ENCODE measurements at places on chromosomes 7 and 10. TPM values are rescaled to one million over a fixed set of nuclear protein-coding genes. Genes with fewer than 3 reads are reported as not detected.

DNA sequence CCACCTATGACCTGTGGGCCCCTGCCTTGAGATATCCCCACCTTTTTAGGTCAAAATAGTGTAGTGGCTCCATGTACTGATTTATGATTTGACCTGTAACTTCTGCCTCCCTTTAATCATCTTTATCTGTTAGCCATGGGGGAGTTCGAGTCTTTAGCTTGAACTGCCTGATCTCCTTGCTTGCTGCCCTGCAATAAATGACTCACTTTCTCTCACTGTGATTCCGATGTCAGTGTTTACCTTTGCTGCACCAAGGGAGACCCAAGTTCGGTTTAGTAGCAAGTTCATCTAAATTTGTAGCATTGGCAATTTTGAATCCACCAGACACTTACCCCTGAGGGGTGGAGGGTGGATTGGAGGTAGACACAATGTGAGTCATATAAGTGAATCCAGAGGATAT lies 814.6 kb upstream of the AUTS2 start:
- DNase-seq: no peak

GRCh38 chr10:132139526-132139925 lies 47.2 kb upstream of the DPYSL4 start:
- peak; percentile 54 for DNase-seq

- DNase-seq: no peak
Observed at GRCh38 chr7:20799566-20800366, 13.1 kb upstream of the SP8 start.

DNA sequence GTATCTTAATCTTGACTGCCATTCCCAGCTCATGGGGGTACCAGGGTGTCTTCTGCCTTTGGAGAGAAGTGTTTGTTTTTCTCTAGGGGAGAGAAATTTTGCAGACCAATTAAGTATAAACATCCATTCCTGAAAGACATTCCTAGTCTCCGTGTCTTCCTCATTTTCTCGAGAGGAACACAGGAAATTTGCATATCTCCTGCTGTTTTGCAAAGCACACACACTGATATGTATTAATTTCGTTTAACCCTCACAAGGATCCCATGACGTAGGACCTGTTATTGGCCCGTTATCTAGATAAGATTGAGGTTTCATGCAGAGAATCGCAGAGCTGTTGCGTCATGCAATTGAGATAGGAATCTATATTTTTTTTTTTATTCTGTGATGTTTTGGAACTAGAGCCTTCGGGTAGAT lies 944 bp downstream of the RHBDD2 start:
- no peak for DNase-seq

GRCh38 chr10:78515873-78516153 lies 482.1 kb downstream of the RPS24 start:
- no peak for DNase-seq

- no peak for DNase-seq
Observed at GRCh38 chr10:108904163-108904838, 1019.0 kb downstream of the XPNPEP1 start.

DNA sequence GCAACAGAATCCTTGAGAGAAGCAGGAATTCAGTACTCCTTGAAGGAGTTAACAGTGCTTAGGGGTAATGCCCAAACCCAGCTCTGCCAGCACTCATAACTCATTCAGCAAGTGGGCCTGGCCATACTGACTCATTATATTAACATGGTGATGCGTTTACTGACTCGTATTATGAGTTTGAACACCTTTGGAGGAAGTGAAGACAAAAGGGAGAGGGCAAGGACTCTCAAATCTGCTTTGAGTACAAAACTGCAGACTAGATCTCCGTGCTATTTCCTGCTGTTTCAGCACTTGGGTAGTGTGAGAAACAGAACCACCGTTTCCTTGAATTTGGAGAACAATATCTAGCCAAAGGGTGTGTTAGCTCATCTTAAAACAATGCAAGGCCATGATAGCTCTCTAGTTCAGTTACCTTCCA lies 30.8 kb downstream of the SLC16A9 start:
- DNase-seq: no peak

DNA sequence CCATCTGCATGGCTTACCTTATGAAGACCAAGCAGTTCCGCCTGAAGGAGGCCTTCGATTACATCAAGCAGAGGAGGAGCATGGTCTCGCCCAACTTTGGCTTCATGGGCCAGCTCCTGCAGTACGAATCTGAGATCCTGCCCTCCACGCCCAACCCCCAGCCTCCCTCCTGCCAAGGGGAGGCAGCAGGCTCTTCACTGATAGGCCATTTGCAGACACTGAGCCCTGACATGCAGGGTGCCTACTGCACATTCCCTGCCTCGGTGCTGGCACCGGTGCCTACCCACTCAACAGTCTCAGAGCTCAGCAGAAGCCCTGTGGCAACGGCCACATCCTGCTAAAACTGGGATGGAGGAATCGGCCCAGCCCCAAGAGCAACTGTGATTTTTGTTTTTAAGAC lies 12.4 kb downstream of the DUSP5 start:
- DNase-seq: no peak

DNA sequence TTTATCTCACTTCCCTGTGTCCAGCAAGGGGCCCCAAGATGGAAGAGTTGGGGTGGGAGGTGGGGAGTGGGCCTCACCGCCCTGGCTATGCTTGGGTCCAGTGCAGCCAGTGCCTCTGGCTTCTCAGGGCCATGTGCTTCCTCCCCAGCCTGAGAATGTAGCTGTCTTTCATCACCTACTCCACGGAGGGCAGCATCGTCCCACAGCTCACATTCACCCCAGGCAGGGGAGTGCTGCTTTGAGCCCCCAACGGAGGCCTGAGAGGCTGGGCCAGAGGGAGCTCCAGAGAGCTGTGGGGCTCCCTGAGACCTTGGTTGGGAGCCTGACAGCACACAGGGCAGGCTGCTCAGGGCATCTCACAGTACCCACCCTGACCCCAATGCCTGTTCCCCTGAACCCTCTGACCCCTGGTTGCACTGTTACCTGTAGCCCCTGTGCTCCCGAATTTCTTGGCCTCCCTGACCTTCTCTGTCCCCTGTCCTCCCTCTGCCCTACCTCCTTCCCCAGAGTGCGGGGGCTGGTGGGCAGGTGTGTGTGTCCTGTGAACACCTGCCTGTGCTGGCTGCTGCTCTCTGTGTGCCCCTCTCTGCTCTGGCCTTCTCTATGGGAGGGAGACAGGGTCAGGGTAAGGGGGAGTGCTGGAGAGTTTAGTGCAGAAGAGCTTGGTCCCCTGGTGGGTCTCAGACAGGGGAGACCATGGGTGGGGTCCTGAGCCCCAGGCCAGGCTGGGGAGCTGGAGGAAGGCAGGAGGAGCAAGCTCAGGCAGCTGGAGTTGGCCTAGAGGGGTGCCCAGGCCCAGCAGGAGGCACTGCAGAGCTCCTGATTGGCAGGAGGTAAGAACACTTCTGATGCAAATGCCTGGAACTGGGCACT lies 19.6 kb upstream of the ZNF488 start:
- DNase-seq: no peak

GRCh38 chr10:18204039-18204835 lies 64.0 kb downstream of the CACNB2 start:
- DNase-seq: no peak

DNA sequence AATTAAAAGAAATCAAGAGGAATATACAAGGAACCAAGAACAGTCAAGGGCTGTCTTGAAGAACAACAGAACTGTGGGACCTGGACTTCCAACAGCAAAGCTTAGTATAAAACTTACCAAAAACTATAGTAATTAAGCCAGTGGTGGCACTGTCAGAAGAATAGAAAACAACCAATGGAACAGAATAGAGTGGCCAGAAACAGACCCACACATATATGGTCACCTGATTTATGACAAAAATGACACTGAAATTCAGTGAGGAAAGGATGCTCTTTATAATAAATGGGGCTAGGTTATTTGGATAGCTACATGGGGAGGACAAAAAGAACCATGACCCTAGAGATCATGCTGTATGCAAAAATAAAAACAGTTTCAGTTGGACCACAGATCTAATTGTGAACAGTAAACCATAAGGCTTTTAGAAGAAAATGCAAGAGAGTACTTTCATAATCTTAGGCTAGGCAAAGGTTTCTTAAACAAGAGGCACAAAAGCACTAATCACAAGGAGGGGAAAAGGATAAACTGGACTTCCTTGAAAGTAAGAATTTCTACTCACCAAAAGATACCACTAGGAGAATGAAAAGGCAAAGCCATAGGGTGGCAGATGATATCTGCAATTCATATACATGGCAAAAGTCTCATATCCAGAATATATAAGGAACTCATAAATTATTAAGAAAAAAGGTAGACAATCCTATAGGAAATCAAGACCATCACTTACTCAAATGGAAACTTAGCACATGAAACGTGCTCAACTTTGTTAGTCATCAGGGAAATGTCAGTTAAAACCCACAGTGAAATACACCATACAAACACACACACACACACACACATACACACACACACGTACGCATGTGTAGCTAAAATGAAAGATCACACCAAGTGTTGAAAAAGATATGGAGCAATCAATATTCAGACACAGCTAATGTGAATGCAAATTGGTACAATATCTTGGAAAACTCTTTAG lies 20.8 kb downstream of the HYCC1 start:
- DNase-seq: no peak

TOMM7 gene
- polyA plus RNA-seq: 324 TPM

ZNF746 gene
- polyA plus RNA-seq: 4.2 TPM

GTF2IRD2 gene
- 15.0 TPM for polyA plus RNA-seq
